NK-92 treated with Interleukin-12 subunit alpha and Interleukin-12 subunit beta, amount 100 ng/mL, for 24 hours (cell line): ENCODE measurements at places on chromosomes 6 and 20.

DNA sequence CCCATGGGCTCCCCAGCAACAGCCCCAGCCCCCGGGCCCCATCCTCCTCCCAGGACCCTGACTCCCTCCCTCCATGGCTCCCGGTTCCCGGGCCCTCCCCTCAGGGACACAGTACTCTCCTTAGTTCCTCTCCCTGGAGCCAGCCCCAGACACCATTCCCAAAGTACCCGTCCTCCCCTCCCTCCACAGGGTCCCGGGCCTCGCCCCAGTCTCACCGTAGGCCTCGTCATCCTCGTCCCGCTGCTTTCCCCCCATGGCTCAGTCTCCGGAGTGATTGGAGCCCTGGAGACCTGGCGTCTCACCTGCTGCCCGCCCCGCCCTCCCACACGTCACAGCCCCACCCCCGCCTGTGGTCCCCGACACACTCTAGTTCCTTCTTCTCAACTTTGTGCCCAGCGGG is at the start of gene SLC44A4:
SLC44A4 (minus strand) TSS at position 272 of the 400 bp plus-strand sequence; CDS start at position 255, 17 bp downstream.
- no peak for DNase-seq

DNA sequence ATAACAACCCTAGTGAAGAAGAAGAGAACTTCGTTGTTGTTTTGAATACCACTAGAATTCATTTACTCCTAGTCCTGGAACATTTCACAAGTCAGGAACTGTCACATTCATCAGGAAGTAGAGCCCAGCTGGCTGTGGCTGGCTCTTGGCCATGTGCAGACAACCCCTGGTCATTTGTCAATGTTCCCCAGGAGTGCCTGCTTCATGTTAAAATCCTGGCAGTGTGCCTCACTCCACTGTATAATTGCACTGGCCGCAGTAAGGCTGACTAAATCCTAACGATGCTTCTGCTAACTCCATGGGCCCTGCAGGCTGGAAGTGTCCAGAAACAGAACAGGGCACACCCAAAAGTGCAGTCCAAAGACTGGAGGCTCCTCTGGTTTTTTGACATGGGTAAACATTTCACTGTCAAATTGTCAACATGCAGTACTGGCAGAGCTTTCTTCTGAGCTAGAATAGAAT is 41.5 kb upstream of the ADGRF1 start:
- no peak for DNase-seq

GRCh38 chr6:31725502-31726350 is 2.6 kb downstream of the MPIG6B start:
- no peak for DNase-seq

DNA sequence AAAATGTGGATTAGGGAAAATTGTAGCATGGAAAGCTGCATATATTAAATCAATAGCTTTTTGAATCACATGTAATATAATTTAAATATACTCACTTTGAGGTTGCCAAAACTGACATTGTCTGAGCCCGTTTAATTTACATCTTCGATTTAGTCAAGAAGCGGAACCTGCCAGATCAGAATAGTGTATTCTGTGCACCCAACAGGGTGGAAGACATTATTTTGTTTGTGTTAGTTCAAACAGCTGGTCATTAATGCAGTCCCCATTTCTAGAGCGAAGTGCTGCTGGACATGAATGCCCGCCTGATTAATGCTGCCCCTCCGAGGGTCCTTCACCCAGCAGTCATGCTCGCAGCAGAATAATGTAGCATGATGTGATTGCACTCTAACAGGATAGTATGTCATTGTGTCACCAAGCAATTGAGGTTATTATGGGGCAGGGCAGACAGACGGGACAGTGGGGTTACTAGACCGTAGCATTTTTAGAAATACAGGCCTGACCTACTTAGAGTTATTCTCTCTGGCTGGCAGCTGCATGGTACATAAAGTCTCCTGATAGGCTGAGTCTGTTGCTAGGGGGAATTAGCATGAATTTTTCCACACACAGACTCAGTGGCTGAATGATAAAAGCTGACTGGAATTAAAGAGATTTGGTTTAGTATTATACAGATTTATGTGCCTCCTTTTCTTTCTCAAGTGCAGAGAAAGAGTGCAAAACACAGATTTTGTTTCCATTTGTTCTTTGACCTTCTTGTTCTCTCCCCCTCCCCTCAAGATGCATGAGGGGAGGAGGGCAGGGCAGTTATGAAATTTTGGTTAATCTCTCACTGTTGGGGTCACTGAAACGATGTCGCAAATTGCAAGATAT is 147.1 kb downstream of the PRL start:
- no peak for DNase-seq

DNA sequence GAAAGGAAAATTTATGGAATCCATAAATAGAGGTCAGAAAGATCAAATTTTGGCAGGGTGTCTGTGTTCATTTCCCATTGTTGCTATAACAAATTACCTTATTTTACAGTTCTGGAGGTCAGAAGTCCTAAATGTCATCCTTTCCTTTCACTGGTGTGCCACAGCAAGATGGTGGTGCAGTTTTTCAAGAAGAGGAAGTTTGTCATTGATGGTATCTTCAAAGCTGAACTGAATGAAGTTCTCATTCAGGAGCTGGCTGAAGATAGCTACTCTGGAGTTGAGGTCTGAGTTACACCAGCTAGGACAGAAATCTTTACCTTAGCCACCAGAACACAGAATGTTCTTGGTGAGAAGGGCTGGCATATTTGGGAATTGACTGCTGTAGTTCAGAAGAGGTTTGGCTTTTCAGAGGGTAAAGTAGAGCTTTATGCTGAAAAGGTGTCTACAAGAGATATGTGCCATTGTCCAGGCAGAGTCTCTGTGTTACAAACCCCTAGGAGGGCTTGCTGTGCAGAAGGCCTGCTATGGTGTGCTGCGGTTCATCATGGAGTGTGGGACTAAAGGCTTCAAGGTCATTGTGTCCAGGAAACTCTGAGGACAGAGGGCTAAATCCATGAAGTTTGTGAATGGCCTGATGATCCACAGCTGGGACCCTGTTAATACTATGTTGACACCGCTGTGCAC is 7.2 kb upstream of the CCNC start:
- DNase-seq, result no peak

- no peak for DNase-seq
Measured at GRCh38 chr6:149474108-149474935, 10.5 kb downstream of the ZC3H12D start.

GRCh38 chr20:37299718-37300528 is 10.5 kb downstream of the MANBAL start:
- no peak for DNase-seq

DNA sequence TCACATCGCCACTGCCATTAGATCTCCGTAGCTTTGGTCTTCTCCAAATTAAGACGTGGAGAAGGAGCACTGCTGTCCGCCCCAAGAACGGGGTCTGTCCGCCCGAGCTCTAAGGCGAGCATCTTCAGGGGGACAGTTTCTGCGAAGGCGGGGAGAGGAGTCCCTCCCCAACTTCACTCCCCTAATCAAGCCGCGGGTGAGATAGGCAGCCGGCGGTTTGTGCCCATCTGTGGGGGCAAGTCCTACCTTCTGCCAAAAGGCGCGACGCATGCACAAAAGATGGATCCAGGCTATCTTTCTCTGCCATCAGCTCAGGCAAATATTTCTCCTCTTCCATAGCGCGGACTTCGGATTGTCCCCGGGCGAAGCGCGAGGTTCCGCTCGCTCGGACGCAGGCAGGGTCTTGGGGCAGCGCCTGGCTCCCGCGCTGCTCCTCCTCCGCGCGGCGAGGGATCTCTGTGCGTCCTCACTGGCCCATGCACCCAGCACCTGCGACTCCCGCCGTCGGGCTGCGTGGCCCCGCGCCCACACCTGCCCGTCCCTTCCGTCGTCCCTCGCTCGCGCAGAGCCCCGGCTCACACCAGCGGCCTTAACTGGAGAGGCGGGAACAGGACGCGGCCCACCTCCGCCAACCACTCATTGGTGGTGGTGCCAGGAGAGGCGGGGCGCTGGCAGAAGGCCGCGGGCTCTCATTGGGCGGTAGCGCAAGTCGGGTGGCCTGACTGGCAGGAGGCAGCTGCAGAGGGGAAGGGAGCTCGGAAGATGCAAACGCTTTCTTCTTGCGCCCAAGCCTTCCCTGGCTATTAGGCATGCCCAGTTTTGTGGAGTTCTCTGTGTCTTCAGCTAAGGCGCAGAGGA is at the start of gene KHDRBS2:
KHDRBS2 (minus strand) TSS at position 614 of the 858 bp plus-strand sequence.
- DNase-seq, result no peak

- no peak for DNase-seq
Measured at GRCh38 chr6:29892696-29893095, 49.6 kb upstream of the HLA-A start.

DNA sequence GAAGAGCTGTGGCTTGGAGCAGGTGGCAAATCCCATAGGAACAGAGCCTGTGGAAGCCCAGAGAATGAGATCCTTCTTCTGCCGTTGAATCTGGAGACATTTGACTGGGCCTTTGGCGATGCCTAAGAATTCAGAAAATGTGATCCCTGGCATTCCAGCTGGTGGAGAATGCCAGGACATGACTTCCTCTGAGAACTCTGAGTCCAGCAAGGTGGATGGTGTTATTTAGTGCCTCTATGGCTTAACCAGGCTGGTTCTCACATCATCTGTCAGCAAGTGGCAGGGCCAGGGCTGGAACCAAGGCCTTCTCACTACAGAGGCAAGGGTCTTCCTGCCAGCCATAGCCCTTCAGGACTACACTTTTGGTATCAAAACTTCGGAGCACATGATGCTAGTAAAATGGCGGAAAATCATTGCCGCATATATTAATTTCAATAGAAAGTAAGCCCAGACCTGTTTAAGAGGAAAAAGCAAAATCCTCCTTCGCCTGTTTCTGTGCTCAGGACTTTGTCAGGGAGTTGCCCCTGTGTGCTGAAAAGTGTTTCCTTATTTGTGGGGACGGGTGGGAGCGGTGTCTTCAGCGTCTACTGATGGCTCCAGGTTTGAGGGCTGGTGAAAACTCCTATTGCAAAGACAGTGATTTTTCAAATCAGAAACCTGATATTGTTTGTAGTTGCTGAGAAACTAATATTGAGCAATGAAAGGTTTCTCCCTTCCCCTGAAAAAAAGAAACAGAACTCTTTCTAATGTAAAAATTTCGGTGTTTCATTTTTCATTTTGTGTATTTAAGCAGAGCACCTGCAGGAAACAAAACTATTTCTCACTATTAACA is 23.9 kb downstream of the DUSP22 start:
- DNase-seq, result no peak

- DNase-seq, result no peak
Measured at GRCh38 chr6:53834132-53834531, 39.3 kb downstream of the LRRC1 start.

- no peak for DNase-seq
Measured at GRCh38 chr6:33945931-33946330, 142.1 kb upstream of the MLN start.

GRCh38 chr6:44036196-44036595 is 91.1 kb downstream of the MRPL14 start:
- no peak for DNase-seq

DNA sequence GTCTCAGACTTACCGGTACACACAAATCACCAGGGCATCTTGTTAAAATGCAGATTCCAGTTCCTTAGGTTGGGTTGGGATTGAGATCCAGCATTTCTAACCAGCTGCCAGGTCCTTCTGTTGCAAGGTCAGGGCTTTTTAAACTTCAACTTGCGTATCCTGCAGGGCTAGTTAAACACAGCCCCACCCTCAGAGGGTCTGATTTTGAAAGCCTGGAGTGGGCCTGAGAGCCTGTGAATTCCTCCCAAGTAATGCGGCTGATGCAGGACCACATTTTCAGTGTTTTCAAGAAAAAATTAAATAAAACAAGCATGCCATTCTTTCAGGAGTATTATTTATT is 65.3 kb downstream of the MKKS start:
- DNase-seq, result no peak

GRCh38 chr6:11952316-11952715 is 59.8 kb upstream of the HIVEP1 start:
- DNase-seq, result no peak

GRCh38 chr6:141134723-141135122 is 998.0 kb upstream of the GJE1 start:
- DNase-seq, result no peak

DNA sequence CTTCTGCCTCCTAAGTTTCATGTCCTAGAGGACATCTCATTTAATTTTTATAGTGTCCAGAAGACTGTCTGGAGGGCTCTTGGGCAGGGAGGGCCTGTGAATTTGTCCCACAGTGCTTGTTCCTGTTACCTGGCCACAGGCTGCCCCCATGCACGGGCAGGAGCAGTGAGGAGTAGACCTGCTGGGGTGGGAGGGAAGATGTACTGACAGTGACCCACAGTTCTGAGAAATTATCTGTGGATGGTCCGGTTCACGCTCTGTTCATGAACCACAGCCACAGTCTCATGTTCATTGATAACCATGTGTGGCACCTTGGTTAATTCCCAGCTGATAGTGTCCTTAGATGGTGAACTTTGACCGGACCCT is 18.8 kb upstream of the ZNF831 start:
- DNase-seq, result no peak

- no peak for DNase-seq
Measured at GRCh38 chr6:31681135-31681671, 336 bp upstream of the LY6G5C start.

DNA sequence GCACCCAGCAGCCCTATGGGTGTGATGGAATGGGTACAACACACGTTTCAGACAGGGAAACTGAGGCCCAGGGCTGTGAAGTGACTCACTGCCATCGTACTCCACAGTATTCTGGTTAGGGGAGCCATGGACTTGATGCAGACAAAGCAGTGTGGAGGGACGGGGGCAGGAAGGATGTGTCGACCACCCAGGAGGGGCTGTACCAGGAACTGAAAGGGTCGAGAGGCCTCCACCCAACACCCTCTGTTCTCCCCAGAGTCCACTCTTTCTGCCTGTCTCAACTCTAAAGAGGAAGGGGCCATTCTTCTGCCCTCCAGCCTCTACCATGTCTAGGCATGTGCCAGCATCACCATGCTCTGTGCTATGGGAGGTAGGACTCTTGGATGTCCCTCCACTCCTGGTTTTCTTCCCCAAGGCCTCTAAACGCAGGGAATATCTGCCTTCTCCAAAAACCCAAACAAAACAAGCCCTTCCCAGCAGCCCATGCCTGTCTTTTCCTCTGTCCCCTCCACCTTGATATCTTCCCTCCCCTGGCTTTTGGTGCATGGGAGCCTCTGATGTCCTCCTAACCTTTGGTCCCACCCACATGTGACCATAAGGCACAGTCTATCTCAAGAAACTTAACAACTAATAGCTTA is 7.4 kb downstream of the SLC22A1 start:
- DNase-seq, result no peak

- no peak for DNase-seq
Measured at GRCh38 chr20:19875376-19876221, 117.5 kb downstream of the RIN2 start.

DNA sequence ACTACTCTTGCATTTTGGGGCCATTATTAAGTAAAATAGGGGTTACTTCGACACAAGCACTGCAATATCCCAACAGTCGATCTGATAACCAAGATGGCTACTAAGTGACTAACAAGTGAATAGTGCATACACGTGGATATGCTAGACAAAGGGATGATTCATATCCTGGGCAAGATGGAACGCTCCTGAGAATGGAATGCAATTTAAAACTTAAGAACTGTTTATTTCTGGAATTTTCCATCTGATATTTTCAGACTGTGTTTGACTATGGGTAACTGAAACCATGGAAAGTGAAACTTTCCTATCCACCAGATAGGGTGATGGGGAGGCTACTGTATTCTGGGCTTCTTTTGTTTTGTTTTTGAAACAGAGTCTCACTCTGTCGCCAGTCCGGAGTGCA is 66.5 kb downstream of the ILRUN start:
- no peak for DNase-seq
